ENCODE measurements at places on chromosomes 4 and X.

GRCh38 chr4:147865926-147866325 is 134.0 kb downstream of the ARHGAP10 start:
- peaks cover 7% of the 10 kb centered on the region for H3K4me1 ChIP-seq
- no peak overlapping the region for H3K27ac ChIP-seq
- H3K36me3 ChIP-seq: peaks cover 3% of the 10 kb centered on the region

- H3K4me3 ChIP-seq: peak overlapping the region; percentile 80
- H3K27ac ChIP-seq: peak overlapping the region; percentile 13
- no peaks in the 10 kb centered on the region for H3K36me3 ChIP-seq
- no peaks in the 10 kb centered on the region for H3K27me3 ChIP-seq
- DNase-seq: peak; percentile 51
- peaks cover 24% of the 10 kb centered on the region for H3K4me1 ChIP-seq
Measured at GRCh38 chrX:53440621-53441517, 6.7 kb upstream of the HSD17B10 start.

GRCh38 chrX:72408885-72409284 is 103.2 kb upstream of the CITED1 start:
- H3K36me3 ChIP-seq: peaks cover 18% of the 10 kb centered on the region
- no peaks in the 10 kb centered on the region for H3K4me1 ChIP-seq
- H3K27ac ChIP-seq: no peak overlapping the region
- DNase-seq: no peak
- H3K4me3 ChIP-seq: no peak overlapping the region

GRCh38 chrX:3576886-3577501 is 136.5 kb downstream of the PRKX start:
- H3K4me3 ChIP-seq: no peak overlapping the region
- DNase-seq: no peak
- no peak overlapping the region for H3K27ac ChIP-seq

DNA sequence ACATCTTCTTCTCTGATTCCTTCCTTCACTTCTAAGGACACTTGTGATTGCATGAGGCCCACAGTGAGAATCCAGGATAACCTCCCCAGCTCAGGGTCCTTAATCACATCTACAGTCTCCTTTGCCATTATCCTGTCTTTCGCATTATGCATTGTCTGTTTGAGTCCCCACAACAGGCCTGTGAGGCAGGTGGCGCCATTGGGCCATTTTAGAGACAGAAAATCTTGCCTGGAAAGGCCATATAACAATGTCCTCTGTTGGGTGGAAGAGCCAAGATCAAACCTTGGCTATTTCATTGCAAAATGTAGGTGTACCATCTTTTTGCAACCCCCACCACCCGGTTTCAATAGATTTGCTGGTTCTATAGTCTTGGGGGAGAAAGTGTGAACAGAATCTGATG is 11.8 kb upstream of the DCUN1D4 start:
- no peaks in the 10 kb centered on the region for H3K36me3 ChIP-seq
- H3K4me1 ChIP-seq: no peaks in the 10 kb centered on the region
- H3K27me3 ChIP-seq: peaks cover 13% of the 10 kb centered on the region
- H3K27ac ChIP-seq: no peak overlapping the region

- no peaks in the 10 kb centered on the region for H3K36me3 ChIP-seq
- H3K4me1 ChIP-seq: no peaks in the 10 kb centered on the region
- no peak overlapping the region for H3K4me3 ChIP-seq
- no peak overlapping the region for H3K27ac ChIP-seq
- H3K27me3 ChIP-seq: no peaks in the 10 kb centered on the region
- no peak for DNase-seq
Measured at GRCh38 chr4:46503739-46504138, 113.8 kb upstream of the GABRA2 start.

- H3K4me1 ChIP-seq: peaks cover 75% of the 10 kb centered on the region
- peak overlapping the region; percentile 94 for H3K27ac ChIP-seq
- H3K4me3 ChIP-seq: peak overlapping the region; percentile 10
- DNase-seq: no peak
- H3K27me3 ChIP-seq: no peaks in the 10 kb centered on the region
Measured at GRCh38 chr4:38161208-38162113, 201.3 kb downstream of the PTTG2 start.
